A549 treated with dexamethasone at 1 μM for 4 hours (cell line): ENCODE measurements at places on chromosomes 7 and 10. TPM values are rescaled to one million over a fixed set of nuclear protein-coding genes. Genes with fewer than 3 reads are reported as not detected.

PLCE1 gene
- 7.0 to 10.3 TPM (median 9.7 TPM) in 5 replicates for total RNA-seq

GRID2IP gene
- 0.05 TPM in 1 of 5 replicates, not detected in the others for total RNA-seq

BAZ1B gene
- total RNA-seq = 54.0 to 67.4 TPM (median 65.6 TPM) in 5 replicates

AKAP9 gene
- 11.8 to 16.9 TPM (median 15.3 TPM) in 5 replicates for total RNA-seq

TMEM120A gene
- 37.7 to 48.3 TPM (median 45.4 TPM) in 5 replicates for total RNA-seq
